ENCODE measurements at places on chromosomes 2 and 18. TPM values are rescaled to one million over a fixed set of nuclear protein-coding genes. Genes with fewer than 3 reads are reported as not detected.

The REG3A gene
- total RNA-seq = not detected

The CHRNG gene
- total RNA-seq = 35.5 TPM

The AFF3 gene
- 8.4 TPM for total RNA-seq

The MYCN gene
- 7.3 TPM for total RNA-seq

The ABCB11 gene
- not detected for total RNA-seq

The TPO gene
- total RNA-seq = not detected

The MC5R gene
- total RNA-seq = 1.6 TPM

The SERPINB12 gene
- total RNA-seq = not detected

The MORN2 gene
- total RNA-seq = 12.0 TPM

The NTSR2 gene
- total RNA-seq = not detected

The PCARE gene
- total RNA-seq = under 0.01 TPM

The DYNAP gene
- not detected for total RNA-seq

The NXPH2 gene
- total RNA-seq = 9.4 TPM

The BOLL gene
- total RNA-seq = 2.6 TPM

The GTF2A1L gene
- not detected for total RNA-seq

The ALPI gene
- not detected for total RNA-seq

The ASIC4 gene
- total RNA-seq = not detected

The SMAD2 gene
- 23.0 TPM for total RNA-seq

The FAM237A gene
- not detected for total RNA-seq

All from skeletal muscle tissue (tissue), 5 donors.